ENCODE measurements at places on chromosomes 7 and 10.

DNA sequence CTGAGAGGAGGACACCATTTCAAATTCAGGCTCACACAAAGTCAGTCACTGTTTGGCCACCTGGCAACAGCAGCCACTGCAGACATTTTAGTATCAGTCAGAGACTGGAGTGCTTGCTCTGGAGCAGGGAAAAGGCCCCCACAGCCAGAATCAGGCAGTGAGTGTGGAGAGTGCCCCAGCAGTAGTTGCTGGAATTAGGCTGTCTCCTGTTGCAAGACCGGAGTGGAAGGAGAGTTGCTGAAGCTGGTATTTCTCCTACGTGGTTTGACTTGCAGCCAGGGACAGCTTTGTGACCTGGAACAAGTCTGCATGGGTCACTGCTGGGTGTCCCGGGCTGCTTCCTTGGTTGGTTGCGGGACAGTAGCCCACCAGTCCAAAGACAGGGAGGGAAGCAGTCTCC is 78.4 kb upstream of the TMEM168 start:
- no peak for DNase-seq

GRCh38 chr10:94049911-94050310 is 56.2 kb downstream of the PLCE1 start:
- DNase-seq: no peak

DNA sequence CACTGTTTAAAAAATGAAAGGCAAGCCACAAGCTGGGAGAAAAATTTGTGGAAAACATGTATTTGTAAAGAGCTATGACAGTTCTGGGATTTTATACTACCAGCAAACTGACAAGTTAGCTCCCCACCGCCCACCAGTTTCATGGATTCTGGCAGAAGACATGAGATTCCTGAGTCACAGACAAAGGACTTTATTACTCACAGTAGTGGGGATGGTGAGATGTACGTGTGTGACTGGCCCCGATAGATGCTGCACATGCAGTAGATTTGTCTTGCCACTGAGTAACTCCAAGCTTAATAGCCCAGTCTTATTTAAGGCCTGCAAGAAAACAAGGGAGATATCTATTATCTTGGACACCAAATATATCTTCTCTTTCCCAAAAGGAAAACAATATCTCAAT is 281.7 kb downstream of the AHR start:
- peak; percentile 56 for DNase-seq

- no peak for DNase-seq
Measured at GRCh38 chr7:42250411-42250810, 13.4 kb upstream of the GLI3 start.

DNA sequence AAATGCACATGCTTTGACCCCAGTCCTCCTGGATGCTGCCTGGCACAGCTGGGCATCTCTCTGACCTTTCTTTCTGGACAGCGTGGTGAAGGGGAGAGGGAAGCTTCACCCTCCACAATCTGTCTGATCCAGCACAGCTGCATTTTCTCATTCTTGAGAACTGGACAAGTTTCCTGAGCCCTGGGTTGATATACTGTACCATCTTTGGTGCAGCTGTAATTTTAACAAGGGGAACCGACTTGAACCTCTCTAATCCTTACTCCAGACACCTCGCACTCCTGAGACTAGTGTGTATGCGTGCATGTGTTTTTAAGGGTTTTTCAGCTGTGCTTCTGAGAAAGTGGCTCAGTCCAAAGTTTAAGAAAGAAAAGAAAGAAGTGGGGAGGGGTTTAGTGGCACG is 655.7 kb downstream of the INHBA start:
- DNase-seq: no peak

GRCh38 chr10:91077549-91078071 is 142.9 kb upstream of the PCGF5 start:
- peak; percentile 19 for DNase-seq

GRCh38 chr7:7698930-7699329 is 19.5 kb downstream of the RPA3 start:
- no peak for DNase-seq

- DNase-seq: peak; percentile 80
Measured at GRCh38 chr10:93436591-93437085, 45.5 kb downstream of the MYOF start.

DNA sequence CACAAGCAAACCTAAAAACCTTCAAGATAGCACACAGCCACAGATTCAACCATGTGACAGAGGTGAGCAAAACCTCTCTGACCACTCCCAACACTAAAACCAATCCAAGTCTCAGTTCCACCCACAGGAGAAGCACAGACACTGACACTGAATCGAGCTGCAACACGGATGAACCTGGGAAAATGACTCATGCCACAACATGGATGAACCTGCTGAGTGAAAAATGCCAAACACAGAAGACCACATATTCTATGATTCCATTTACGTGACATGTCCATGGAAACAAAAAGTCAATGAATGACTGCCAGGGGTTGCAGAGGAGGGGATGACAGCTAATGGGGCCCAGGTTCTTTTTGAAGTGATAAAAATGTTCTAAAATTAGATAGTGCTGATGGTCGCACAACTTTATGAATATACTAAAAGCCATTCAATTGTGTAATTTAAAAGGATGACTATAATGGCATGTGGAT is 22.0 kb downstream of the CYTH3 start:
- DNase-seq: no peak

- no peak for DNase-seq
Measured at GRCh38 chr10:83760142-83760541, 379.2 kb upstream of the GHITM start.

GRCh38 chr7:131111081-131111576 is 216.5 kb upstream of the MKLN1 start:
- peak; percentile 64 for DNase-seq

DNA sequence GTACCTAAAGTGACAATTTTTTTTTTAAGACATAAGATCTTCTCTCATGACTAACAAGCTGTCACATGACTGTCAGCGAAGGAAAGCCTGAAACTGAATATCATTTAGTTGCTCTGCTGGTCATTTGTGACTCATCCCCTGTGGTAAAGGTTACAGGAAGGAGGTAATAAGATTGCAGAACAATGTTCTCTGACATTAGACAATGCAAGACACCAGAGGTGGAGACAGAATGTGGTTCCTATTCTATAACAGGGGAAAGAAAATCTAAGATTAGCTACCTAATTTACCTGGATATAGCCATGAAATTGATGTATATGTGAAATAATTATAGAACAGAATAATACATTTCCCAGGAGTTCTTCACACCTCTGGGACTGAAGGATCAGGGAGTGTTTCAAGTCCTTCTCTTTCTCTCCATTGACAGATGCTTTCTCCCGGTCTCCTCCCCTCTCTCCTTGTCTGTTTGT is 47.7 kb downstream of the LRGUK start:
- peak; percentile 68 for DNase-seq

DNA sequence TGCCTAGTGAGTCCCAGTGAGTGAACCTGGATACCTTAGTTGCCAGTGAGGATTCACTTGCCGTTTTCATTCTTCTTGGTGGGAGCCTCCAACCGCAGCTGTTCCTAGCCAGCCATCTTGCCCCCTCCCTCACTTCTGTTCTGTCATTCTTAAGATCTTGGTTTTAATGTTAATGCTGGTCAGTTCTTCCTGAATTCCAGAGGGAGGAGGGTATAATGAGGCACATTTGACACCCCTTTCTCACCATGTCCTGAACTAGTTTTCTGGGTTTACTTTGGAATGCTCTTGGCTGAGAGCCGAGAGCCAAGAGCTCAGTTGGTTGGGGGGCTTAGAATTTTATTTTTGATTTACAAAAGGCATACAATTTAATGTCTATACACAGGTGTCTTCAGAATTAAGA is 78.5 kb upstream of the ADCY1 start:
- DNase-seq: no peak

- DNase-seq: no peak
Measured at GRCh38 chr10:125991392-125991791, 95.0 kb downstream of the FANK1 start.

DNA sequence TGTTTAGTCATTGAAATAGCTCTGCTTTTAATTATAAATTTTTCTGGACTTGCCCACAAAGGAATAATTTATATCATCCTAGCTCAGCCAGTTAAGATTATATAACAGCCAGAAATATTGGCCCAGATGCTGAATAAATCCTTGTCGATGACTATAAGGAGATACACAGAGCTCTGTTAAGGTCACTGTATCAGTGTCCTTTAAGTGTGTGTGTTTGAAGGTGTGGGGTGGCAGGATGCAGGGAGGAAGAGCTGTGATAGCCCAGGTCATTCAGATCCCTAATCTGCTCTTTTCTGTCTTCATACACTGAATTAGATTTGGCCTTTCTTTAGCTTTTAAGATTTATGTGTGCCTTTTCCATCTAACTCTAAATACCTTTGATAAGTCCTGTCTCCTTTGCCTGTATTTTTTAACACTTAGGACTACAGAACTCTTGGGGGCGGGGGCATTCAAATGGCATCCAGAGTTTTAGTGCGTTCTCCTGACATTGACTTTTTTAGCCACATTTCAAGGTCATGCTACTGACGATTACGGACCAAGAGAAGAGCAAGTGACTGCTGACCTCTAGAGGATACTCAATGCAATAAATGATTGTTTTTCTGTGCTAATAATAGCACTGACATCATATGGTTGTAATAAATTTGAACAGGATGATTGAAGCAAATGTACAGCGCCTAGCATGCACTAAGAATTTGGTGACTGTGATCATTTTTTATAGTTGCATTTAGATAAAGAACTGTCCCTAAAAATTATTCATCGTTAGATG is 172.3 kb downstream of the CACNB2 start:
- peak; percentile 78 for DNase-seq

DNA sequence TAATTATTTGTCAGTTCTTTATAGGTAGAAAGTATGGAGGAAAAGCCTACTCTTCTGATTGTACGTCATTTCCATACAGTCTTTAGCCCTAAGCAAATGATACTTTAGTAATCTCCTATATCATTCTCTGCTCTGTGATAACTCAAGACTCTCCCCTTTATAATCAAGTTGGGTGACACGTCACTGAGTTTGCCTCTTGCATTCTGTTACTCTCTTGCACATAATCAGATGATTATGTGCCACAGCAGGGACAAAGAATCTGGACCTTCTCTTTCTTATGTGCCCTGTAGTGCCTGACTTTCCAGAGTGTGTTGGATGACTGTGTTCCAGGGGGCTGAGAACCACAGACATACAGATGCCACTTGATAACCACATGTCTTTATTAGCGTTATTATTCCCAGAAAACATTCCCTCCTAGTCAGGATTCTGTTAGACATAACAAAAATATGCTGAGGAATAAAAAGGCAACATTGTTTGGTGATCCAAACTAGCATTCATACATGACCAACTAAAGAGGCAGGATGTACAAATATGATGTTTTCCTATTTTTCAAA is 116.4 kb upstream of the HGF start:
- no peak for DNase-seq

DNA sequence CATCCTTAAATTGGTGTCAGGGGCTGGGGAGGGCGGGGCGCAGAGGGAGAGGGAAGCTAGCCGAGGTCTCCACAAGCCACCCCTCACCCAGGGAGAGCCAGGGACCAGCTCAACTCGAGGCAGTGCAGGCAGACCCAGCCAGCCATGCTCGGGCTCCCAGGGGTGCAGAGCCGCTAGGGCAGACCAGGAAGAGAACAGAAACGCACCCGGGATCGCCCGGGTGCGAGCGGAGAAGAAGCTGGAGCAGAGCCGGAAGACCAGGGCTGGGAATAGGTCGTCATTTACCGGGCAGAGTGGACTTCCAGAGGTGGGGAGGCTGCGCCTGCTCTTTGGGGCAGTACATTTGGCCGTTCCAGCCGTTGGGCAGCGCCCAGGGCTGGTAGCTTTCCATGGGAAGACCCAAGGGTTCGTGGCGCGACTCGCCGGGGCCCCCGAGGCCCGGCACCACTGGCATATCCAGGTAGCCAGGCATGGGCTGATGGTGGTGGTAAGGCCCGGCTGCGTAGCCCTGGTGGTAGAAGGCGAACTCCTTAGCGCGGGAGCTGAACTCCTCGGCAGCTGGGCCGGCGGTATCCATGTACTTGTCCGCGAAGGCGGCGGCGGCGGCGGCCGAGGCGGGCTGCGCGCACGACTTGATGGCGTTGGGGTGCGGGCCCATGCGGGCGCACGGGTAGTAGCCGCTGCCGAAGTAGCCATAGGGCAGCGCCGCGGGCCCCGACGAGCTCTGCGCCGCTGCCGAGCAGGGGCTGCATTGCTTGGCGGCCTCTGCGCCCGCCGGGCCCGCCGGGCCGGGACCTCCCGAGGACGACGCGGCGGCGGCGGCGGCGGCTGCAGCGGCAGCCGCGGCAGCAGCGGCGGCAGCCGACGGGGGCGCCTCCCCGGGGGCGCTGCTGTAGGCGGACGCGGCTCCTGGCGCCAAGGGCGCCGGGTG is 755 bp downstream of the HOXA13 start:
- DNase-seq: peak; percentile 45

DNA sequence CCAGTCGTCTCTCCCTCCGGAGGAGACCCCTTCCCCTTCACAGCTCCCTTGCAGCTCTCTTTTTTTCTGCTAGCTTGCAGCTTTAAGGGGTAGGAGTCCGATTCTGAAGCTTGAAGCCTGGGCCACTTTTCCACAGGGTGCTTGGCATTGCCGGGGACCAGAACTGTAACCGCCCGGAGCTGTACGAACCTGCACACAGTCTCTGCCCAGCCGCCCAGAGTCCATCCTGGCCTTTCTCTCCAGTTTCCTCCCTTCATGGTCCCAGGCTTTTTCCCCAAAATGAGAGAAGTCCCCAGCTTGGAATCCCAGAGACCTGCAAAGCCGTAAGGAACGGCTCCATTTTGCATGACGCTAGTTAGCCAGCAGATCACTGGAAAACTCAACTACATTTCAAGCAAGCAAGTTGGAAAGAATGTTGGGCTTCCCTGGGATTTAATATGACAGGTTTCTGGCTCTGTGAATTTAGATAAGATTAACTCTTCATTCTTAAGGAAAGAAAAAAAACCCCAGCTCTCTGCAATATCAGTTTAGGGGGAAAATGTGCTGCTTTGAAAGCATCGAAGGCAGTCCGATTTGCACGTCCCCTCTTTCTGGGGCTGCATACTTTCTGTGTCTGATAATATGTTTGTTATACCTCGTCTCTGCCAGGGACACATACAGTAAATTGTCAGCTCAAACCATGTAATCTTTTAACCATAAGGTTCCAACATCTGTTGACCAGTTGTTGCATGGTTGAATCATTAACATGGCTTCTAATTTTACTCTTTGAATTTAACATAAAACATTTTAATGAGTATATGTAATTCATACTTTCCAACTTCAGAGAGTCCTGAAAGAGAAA is 190.0 kb upstream of the LYZL2 start:
- peak; percentile 48 for DNase-seq

Measured in GM03348 (cell line).